ENCODE measurements at places on chromosomes 12 and 14.

DNA sequence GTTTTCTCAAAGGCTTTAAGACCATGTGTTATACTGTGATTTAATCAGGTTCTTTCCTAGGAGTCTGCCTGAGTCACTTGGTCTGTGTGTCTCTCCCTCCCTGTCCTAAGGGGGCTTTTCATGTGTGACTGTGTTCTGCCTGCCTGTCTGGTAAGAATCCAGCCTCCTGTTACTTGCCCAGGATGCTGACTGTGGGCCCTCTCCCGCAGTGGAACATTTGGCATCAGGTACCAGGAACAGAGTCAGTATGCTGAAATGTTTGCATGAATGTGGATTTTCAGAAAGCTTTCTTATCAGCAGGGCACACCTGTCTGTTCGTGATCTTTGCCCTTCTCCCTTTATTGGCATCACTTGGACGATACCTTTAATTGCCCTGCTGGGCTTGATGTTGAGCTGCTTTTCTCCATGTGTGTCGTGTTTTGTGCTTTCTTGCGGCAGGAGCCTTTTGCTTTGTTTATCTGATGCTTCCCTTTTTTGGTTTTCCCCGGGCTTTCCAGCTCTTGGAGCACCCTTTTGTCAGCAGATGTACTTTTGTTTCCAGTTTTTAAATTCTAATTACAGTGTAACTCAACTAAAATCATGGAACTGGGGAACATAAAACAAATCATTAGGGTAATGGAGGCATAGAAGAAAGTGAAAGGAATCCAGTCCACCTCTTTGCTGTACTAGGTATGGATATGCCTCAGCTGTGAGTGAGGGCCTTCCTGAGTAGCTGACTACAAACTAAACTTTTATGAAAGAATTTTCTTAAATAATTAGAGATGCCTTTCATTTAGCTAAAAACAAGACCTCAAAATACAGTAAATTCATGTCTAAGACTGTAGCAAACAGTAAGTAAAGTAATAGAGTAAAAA, 72.5 kb downstream of the TRAF3 start:
- DNase-seq, result no peak

GRCh38 chr12:981176-981828, 9.7 kb upstream of the ERC1 start:
- no peak for DNase-seq

DNA sequence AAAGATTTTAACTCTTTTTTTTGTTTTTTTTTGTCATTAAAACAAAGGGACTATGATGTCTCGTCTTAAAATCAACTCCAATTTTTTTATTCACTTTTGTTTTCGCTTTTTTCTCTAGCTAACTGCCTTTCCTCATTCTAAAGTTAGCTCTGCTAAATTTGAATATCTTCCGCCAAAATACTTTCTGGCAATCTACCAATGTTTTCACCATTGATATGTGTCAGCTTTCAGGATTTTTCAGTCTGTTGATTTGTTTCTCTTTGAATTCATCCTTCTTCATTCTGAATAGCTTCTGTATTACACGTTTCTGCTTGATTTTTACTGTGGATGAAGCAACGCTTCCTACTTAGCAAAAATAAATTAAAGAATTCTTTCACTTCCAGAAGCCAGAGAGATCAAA, 38.7 kb upstream of the NOVA1 start:
- DNase-seq, result no peak

DNA sequence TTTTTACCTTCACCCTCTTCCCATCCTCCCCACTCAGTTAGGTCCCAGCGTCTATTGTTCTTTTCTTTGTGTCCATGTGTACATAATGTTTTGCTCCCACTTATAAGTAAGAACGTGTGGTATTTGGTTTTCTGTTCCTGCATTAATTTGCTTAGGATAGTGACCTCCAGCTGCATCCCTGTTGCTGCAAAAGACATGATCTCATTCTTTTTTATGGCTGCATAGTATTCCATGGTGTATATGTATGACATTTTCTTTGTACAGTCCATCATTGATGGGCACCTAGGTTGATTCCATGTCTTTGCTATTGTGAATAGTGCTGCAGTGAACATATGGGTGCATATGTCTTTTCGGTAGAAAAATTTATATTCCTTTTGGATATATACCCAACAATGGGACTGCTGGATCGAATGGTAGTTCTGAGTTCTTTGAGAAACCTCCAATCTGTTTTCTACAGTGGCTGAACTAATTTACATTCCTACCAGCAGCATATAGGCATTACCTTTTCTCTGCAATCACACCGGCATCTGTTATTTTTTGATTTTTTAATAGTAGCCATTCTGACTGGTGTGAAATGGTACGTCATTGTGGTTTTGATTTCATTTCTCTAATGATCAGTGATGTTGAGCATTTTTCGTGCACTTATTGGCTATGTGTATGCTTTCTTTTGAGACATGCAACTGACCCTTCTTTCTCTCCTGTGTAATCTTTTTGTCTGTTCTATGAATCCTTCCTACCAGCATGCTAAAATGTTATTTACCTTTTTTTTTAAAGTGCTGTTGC, 279.7 kb upstream of the AMIGO2 start:
- no peak for DNase-seq

GRCh38 chr12:124524231-124524925, 43.0 kb downstream of the NCOR2 start:
- DNase-seq, result no peak

- no peak for DNase-seq
These were observed 26.8 kb downstream of the FERMT2 start for GRCh38 chr14:52923902-52924575.

DNA sequence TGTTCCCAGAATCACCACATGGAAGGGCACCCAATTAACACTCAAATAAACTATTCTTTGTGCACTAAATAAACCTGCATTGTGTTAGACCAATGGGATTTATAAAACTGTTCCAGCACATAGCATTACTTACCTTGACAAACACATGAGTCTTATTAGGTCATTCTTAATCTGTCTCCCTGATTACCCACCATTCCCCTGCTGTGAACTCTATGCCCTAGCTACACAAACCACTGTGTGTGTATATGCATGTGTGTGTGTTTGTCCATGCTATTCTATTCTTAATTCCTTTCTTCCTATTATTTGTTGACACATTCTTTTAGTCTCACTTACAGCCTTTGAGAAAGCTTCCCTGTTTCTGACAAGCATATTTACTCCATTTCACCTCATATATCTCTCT, 303.6 kb upstream of the GARIN6 start:
- DNase-seq, result no peak

- no peak for DNase-seq
These were observed 76.3 kb downstream of the RIMBP2 start for GRCh38 chr12:130639476-130640424.

- DNase-seq, result no peak
These were observed 104.8 kb downstream of the VRK1 start for GRCh38 chr14:96902004-96902403.

Data from AML-193 (cell line).